Activated naive CD4-positive, alpha-beta T cell treated with anti-CD3 and anti-CD28 coated beads for 36 hours (primary cell): ENCODE measurements at places on chromosomes 11 and 22. TPM values are rescaled to one million over a fixed set of nuclear protein-coding genes. Genes with fewer than 3 reads are reported as not detected.
A peak's percentile ranks its signal among the peaks of the same experiment; 100 is the strongest.

GRCh38 chr11:44950625-44951476 lies at the start of gene TP53I11:
Gene TP53I11 (minus strand): TSS chr11:44950883. CDS start chr11:44938335, 12,548 bp downstream.
- DNase-seq, result peak; percentile 71
- H3K27me3 ChIP-seq, result peaks cover 2% of the 10 kb centered on the region
- no peak within 1 kb of the TSS for H3K27ac ChIP-seq
- peaks cover 8% of the 10 kb centered on the region for H3K4me1 ChIP-seq
- no peaks in the 10 kb centered on the region for H3K36me3 ChIP-seq

GRCh38 chr11:45264839-45265515 lies 21.2 kb downstream of the SYT13 start:
- no peaks in the 10 kb centered on the region for H3K4me1 ChIP-seq
- H3K36me3 ChIP-seq, result no peaks in the 10 kb centered on the region
- no peak for DNase-seq
- no peak overlapping the region for H3K27ac ChIP-seq
- H3K27me3 ChIP-seq, result peaks cover 40% of the 10 kb centered on the region

DNA sequence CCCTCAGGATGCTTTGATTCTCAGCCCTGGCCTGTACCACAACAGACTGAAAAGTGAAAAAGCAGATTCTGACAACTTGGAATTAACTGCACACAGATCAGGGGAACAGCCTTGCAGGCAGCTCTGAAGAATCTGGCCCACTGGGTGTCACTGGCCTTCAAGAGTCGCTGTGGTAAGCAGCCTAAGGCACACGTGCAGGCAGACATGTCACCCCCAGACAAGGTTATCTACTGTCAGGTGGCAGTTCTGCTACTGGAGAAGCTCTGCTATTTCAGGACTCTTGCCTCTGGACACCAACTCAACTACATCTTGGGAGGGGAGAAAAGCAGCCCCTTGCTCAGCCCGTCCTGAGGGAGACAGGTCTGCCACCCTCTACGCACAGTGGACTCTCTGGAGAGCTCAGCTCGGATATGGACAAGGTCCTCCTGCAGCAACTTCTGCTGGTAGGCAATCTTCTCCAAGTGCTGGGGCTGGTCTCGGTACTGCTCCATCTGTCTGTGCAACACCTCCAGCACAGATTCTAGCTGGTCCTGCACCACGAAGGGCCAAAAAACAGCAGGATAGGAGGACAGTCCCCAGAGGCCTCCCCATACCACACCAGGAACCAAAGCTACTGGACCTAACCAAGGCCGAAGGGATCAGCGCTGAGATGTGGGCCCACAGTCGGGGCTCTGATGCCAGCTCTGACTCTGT lies 63.0 kb downstream of the C11orf58 start:
- no peak overlapping the region for H3K27ac ChIP-seq
- no peak for DNase-seq
- H3K4me1 ChIP-seq, result peaks cover 8% of the 10 kb centered on the region
- H3K27me3 ChIP-seq, result no peaks in the 10 kb centered on the region
- H3K4me3 ChIP-seq, result no peak overlapping the region
- H3K36me3 ChIP-seq, result no peaks in the 10 kb centered on the region

- H3K4me1 ChIP-seq, result no peaks in the 10 kb centered on the region
Observed at GRCh38 chr11:69486773-69487291, 5.4 kb downstream of the LINC01488 start.

Gene SLC5A1
- total RNA-seq, result not detected

- no peak for DNase-seq
- H3K27ac ChIP-seq, result no peak overlapping the region
- no peaks in the 10 kb centered on the region for H3K36me3 ChIP-seq
- peaks cover 11% of the 10 kb centered on the region for H3K4me1 ChIP-seq
- peaks cover 20% of the 10 kb centered on the region for H3K27me3 ChIP-seq
Observed at GRCh38 chr11:69446108-69446507, 35.4 kb upstream of the LINC01488 start.

DNA sequence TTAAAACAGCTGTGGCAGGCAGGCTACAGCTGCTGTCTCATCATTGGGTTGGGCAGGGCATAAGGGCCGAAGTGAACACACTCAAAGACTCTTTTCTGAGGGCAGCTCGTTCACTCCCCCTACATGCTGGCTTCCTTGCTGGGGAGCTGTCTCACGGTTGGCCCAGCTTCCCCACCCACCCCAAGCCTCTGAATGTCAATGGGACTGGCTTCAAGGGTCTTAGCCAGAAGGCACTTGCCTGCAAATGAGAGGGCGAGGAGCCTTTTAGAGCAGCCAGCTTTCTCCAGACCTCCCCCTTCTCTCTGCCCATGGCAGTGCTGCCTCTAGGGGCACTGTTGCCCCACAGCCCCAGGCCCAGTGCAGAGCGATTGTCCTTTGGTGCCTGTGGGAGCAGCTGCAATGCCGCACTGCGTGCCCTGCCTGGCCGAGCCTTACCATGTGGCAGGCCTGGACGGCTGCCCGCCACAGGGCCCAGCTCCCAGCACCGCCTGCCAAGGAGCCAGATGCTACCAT lies 94.7 kb upstream of the RASSF10 start:
- H3K27ac ChIP-seq, result no peak overlapping the region
- no peaks in the 10 kb centered on the region for H3K4me1 ChIP-seq
- peaks cover 7% of the 10 kb centered on the region for H3K27me3 ChIP-seq
- H3K36me3 ChIP-seq, result no peaks in the 10 kb centered on the region
- H3K4me3 ChIP-seq, result no peak overlapping the region
- peak; percentile 21 for DNase-seq

DNA sequence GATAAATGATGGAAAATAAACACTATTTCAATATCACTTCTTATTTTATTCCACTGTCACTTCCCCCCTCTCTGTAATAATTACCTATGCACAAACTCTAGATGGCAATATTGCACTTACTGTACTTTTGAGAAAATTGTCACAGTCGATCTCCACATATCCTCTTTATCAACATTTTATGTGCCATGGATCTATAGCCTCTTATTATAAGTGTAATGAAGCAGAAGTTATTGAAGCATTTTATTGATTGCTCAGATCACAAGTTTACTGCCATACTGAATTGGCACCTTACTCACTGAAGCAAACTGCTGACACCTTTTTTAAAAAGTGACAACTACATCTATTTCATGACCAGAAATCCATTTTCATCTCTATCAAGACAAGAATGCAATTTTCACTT lies 133.4 kb downstream of the DCDC1 start:
- H3K4me1 ChIP-seq, result no peaks in the 10 kb centered on the region
- peaks cover 4% of the 10 kb centered on the region for H3K27me3 ChIP-seq
- no peak overlapping the region for H3K4me3 ChIP-seq
- DNase-seq, result no peak
- no peaks in the 10 kb centered on the region for H3K36me3 ChIP-seq
- H3K27ac ChIP-seq, result no peak overlapping the region

Gene CDCA5
- 174 TPM for total RNA-seq

- H3K4me3 ChIP-seq, result no peak overlapping the region
- DNase-seq, result no peak
- H3K27me3 ChIP-seq, result no peaks in the 10 kb centered on the region
- H3K4me1 ChIP-seq, result no peaks in the 10 kb centered on the region
- H3K27ac ChIP-seq, result no peak overlapping the region
Observed at GRCh38 chr11:34346551-34346950, 11.3 kb downstream of the ABTB2 start.

Gene CALCA
- not detected for total RNA-seq

Gene PAX6
- 1.5 TPM for total RNA-seq

Gene ZC3H12C
- not detected for total RNA-seq

Gene FGF4
- not detected for total RNA-seq

DNA sequence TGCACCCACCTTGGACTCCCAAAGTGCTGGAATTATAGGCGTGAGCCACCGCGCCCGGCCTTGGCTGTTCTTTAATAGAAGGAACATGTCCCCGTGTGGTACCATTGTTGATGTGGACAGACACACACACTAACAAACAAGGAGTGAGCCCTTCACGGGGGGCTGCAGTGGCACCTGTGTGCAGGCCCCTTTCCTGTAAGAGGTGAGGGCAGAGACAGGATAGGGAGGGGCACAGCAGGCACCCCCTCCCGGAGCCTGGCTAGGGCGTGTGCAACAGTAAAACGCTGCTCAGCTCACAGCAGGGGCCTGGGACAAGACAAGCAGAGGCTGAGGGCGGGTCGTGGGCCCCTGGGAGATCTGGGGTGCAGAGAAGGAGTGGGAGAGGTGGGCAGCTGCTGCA lies 37.8 kb downstream of the GRIK4 start:
- H3K4me1 ChIP-seq, result no peaks in the 10 kb centered on the region
- no peaks in the 10 kb centered on the region for H3K36me3 ChIP-seq
- no peak overlapping the region for H3K27ac ChIP-seq
- no peak overlapping the region for H3K4me3 ChIP-seq
- H3K27me3 ChIP-seq, result peaks cover 25% of the 10 kb centered on the region
- no peak for DNase-seq
